ENCODE measurements at places on chromosomes 16 and 17.

GRCh38 chr17:77018504-77018903 lies 122.3 kb upstream of the SEC14L1 start:
- DNase-seq, result no peak

DNA sequence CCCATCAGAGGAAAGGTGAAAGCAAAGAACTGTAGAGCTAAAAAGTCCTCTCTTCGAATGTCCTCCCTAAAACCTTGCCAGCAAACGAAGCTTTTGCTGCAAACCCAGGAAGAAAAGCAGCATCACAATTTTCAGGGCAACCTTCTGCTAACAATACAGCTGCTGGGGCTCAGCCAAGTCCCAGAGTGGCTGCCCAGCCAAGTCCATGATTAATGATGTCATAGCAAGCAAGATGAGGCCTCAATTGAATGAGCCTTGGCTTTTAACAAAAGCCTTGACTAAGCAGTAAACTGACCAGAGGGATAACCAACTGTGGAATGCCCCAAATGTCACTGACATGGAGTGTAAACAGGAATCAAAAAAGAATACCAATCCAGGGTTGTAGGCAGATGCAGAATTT lies 342.7 kb downstream of the PMP22 start:
- DNase-seq, result no peak

DNA sequence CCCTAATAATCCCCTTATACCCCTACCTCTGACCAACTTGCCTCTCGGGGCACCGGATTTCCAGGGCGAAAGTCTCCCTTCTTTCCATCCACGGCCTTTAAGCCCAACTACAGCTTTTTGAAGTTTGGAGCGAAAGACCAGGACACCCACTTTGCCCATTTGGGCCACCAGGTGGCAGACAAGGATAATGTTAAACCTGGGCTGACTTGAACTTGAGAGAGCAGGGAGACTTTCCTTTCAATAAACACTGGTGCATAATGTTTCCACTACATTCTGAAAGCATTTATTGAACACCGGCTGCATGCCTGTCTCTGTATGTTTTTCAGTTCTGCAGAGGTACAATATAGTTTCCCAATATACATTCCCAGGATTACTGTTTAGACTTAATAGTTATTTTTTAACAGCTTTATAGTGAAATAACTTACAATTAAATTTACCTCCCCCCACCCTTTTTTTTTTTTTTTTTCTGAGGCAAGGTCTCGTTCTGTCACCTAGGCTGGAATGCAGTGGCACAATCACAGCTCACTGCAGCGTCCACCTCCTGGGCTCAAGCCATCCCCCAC lies 6.9 kb upstream of the CES3 start:
- peak; percentile 80 for DNase-seq

DNA sequence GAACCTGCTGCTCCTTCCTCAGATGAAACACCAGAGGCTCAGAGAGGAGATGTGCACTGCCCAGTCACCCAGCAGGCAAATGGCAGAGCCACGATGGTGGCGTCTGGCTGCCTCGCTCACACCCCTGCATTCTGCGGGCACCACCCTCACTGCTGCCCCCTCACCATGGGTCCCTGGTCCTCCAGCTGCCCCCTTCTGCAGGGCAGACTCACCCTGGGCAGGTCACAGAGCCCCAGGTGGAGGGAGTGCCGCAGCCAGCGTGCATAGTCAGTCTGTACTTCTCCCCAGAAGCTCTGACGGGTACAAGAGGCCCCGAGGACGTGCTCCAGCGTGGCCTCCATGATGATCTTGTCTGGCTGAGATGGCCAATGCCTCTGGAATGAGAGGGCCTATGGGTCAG lies 52.9 kb downstream of the RMI2 start:
- no peak for DNase-seq

DNA sequence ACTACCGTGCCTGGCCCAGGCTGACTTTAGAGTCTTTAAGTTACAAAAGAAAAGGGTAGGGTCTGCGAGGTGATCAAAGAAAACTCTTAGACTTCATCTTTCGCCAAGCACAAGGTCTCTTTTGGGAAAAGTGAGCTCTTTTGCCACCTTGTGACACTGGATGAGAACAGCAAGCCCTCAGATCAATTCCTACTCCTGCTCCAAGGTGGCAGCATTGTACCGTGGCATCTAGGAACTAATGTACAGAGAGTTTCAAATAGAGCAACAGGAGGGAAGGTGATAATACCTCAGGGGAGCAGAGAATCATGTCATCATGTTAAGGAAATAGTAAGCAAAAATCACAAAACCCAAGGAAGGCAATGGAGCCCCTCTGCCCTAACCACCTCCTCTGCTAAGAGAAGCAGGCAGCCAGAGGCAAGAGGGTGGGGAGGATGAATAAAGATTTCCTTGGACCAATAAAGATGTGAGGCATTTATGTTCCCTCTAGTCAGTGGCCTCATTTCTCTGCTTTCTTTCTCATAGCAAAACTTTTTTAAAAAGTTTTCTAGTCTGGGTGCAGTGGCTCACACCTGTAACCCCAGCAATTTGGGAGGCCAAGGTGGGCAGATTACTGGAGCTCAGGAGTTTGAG lies 2.1 kb upstream of the C17orf78 start:
- DNase-seq, result peak; percentile 77

DNA sequence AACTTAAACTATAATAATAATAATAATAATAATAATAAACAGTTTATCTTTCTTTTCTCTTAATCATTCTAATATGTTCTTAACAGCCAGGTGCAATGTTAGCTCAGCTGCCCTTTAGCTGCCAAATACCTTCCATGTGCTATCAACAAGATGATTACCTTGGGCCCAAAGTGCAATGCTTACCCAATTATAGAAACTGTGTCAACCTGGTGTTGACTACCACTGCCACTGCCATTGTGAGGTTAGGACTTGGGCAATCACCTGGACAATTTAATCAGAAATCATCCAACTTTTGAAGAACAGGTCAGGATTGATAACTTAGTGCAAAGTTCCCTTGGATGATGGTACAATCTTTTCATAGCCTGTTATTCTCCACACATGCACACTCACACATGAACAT lies 371.8 kb upstream of the SALL1 start:
- no peak for DNase-seq

- no peak for DNase-seq
Measured at GRCh38 chr17:77392376-77393273, 251.9 kb downstream of the SEC14L1 start.

DNA sequence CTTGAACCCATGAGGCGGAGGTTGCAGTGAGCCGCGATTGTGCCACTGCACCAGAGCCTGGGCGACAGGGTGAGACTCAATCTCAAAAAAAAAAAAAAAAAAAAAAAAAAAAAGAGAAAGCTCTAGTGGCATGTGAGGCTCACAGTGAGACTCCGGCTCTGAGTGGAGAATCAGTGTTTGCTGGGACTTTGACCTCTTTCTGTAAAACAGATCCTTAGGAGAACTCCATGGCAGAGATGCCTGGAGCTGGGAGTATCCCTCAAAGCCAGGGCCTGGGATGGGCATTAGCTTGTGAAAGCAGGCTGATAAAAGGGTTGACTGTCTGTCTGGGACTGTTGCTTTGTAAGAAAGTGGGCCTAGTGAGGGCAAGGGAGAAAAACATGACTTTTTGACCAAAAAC lies 46.4 kb downstream of the ZNF207 start:
- no peak for DNase-seq

DNA sequence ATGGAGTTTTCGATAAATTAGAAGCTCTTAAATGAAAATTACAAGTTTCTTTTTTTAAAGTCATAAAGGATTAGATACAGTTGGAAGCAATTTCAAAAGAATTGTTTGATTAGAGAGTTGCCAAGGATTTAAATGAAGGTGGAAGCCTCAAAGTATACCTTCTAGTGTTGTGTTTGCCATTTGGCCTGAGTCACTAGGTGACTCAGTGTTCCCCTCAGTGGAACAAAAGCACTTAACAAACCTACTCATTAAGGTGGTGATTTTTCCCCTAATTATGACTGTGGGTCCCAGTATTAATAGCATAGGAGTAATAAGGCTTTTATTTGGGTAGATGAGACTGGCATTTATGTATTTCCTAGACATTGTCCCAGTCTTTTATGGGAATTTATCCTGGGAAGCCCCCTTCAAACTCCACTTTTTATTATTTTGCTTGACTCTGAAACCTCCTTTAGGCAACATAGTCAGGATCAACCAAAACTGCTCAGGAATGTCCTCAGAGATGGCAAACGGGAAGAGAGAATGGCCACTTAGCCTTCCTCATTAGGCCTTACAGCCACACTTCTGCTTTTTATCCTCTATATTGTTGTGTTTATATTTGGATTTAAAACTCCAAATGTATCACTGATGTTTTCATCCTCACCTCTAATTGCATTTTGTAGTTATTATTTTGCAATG lies 161.0 kb downstream of the FTO start:
- DNase-seq, result no peak

Measured in CD4-positive, alpha-beta T cell treated with Interferon alpha-2 for 1 hour (primary cell).